ENCODE measurements at places on chromosomes 13 and 19.

DNA sequence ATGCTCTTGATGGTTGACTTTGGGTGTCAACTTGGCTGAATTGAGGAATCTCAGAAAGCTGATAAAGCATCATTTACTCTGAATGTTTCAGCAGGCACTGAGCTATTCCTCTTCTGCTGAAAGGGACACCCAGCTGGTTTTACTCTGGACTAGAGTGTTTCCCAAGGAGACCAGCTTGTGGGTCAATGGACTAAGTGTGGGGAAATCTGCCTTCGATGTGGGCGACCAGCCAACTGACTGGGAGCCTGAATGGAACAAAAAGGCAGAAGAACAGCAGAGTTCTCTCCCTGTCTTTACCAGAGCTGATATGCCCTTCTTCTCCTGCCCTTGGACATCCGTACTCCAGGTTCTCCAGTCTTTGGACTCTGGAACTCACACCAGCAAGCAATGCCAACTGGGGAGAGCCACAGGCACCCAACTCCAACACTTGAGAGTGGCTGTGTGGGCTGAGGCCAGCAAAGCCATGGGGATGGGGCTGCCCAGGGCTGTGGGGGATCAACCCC lies 32.2 kb downstream of the MRPL57 start:
- no peak for DNase-seq

GRCh38 chr19:35539314-35539713 lies 6.1 kb downstream of the GAPDHS start:
- DNase-seq: no peak

- DNase-seq: no peak
These were observed 387.8 kb upstream of the GPC6 start for GRCh38 chr13:92838786-92839185.

DNA sequence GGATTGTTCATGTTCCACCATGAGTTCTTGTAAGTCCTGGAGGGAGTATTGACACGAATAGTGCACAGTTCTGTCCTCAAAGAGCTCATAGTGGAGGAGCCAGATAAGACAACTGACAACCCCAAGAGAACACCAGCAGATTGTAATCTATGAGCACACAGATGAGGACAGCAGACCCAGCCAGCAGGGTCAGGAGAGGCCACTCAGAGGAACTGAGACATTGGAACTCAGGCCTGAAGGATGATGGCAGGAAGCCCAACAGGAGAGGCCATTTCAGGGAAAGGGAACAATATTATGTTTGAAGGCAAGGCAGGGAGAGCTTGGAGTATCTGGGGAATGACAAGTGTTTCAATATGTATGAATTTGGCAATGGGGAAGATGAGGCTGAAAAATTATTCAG lies 63.7 kb upstream of the IPO5 start:
- no peak for DNase-seq

DNA sequence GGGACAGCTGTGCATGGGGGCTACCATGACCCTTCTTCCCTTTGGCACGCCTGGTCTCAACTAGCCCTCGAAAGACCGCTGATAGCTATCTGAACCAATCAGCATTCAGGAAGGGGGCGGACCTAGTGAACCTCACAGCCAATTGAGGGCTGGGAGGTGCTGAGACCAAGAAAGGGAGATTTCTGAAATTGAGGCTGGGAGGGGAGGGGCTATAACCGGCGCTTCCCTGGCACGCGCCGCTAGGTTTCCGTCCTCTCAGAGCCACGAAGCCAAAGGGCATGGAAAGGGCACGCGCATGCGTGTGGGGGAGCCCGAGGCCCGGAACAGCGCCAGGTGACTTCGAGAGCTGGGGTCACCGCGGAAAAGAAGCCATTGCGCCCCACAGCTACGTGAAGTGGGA lies 4.2 kb upstream of the PAFAH1B3 start:
- no peak for DNase-seq

GRCh38 chr13:37040789-37041188 lies 18.7 kb downstream of the SUPT20H start:
- no peak for DNase-seq

DNA sequence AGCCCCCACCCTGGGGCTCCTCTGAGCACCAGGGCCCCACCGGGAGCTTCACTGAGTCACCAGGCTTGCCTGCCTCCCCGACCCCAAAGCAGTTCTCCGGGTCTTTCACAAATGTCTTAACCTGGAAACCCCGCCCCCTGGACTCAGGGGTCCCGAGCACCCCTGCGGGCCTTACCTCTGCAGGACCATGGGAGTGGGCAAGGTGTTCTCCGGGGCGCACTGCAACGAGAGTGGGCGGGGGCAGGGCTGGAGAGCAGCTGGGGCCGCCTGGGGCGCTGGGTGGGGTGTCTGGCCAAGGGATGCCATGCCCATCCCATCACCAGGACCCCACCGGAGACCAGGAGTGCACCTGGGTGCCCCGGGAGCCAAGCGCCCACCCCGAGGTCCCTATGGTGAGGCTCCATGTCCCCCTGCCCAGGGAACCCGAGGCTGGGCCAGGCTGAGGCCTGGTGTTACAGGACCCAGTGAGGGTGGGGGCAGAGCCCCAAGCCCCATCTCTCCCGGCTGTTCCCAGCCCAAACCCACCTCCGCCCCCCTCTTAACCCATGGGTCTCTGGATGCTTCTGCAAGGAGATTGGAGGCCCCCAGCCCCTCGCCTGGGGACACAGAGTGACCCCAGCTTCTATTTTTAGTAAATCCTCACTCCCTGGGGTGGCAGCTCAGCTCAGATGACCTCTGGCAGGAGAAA lies 10.9 kb downstream of the MKNK2 start:
- no peak for DNase-seq

- DNase-seq: no peak
These were observed 202.4 kb downstream of the RFC3 start for GRCh38 chr13:34020388-34020787.

DNA sequence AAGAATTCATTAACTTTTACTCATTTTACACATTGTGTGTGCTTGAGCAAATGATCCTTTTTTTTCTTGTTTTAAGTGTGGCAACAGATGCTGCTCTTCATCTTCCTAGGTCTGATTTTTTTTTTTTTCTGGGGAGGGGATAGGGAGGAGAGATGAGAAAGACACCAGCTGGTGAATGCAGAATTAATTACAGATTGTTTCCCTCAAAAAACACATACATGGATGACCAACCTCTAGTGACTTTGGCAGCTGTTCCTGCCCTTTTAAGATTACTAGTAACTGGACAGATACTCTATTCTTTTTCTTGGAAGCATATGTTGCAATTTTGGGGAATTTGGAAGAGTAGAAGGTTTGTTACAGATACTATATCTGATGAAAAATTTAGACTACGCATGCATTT lies 103.6 kb upstream of the MYO16 start:
- peak; percentile 93 for DNase-seq

DNA sequence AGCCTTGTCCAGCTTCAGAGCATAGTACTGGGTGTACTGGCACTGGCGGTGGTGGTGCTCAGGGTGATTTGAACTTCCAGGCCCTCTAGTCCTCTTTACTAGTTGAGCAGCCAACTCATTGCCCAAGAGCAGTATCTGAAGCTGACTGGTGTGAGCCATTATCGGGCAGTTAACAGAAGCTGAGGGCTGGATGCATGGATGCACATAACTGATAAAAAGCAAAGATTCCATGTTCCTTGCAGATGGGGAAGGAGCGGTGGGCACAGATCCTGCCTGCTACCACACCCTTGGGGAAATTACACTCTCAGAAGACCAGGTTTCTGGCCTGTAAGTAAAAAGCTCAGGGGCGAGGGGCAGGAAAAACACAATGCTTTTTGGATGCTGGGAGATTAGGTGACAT lies 499.4 kb upstream of the ARGLU1 start:
- no peak for DNase-seq

- DNase-seq: peak; percentile 9
These were observed 33.8 kb upstream of the GARRE1 start for GRCh38 chr19:34220472-34221063.

- no peak for DNase-seq
These were observed 11.3 kb upstream of the ERICH6B start for GRCh38 chr13:45626731-45627374.
